ENCODE measurements at places on chromosomes 2 and 18.

DNA sequence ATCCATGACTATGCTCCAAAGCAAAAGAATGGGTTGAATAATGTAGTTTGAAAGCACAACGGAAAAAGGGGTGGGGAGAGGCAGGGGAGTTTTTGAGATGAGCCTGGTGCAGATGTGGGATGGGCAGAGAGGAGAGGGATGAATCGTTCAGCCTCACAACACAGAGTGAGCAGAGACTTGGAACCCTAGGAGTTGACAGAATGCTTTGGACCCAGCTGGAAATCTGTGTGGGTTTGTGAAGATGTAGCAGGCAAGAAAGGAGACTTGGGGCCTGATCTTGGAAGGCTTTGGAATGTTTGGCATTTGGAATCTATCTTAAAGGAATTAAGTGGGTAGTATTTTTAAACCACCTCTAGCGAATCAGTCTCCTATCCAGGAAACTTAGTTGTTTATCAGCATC is 66.0 kb upstream of the KCTD1 start:
- no peak for DNase-seq

DNA sequence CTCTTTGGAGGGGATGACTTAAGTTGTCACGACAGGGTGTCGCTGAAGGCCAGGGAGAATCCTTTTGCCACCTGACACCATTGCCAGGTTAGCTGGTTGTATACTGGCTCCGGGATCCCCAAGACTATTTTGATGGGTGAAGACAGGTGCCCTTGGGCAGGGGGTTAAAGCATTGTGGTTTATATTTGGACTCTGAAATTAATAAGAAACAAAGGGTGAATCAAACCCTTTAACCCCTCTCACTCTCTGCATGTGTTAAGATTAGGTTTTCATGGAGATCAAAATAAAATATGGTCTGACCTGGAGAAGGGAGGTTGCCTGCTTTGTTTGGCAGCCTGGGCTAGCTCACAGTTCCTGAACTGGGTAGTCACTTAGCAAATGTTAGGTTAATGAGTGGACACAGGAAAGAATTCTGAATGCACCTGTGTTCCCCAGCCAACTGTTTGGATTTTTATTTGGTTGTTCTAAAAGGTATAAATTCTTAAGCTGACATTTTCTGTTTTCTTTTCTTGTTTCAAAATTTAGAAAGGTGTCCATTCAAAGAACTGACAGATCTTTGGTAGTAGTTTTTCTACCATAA is 301.7 kb downstream of the KCNS3 start:
- DNase-seq, result no peak

DNA sequence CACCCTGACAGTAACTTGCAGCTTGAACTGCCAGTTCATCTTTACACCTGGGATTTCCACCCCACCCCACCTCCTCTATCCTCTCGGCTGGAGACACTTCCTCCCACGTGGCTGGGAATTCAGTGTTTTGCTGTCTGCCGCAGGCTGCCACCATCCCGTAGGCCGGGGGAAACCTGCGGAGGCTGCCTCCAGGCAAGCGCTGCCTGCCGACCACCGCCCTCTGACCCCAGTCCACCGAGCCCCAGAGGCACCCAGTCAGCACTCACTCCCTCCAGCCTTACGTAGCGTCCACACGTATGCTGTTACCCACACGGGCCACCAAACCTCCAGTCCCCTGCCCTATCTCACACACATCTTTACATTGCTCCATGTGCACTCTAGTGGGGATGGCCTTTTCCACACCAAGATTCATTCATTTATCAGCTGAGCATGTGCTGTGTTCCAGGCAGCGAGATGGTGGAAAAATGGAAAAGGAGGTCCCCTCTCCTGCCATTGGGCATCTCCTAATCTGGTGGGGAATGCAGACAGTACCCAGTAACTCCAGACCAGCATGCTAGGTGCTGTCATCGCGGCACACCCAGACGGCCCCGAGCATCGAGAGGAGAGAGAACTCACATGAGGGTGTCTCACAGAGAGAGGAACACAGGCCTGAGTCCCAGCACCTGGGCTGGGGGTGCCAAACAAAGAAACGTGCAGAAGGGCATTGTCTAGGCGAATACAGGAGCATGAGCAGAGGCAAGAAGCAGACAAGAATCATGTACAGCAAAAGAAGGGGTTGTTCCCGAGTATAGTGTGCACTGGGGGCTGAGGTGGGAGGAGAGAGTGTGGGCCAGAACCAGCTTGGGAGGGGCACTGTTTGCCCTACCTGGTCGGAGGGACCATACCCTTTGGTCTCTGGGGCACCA is 166.9 kb downstream of the SMAD7 start:
- DNase-seq, result no peak

DNA sequence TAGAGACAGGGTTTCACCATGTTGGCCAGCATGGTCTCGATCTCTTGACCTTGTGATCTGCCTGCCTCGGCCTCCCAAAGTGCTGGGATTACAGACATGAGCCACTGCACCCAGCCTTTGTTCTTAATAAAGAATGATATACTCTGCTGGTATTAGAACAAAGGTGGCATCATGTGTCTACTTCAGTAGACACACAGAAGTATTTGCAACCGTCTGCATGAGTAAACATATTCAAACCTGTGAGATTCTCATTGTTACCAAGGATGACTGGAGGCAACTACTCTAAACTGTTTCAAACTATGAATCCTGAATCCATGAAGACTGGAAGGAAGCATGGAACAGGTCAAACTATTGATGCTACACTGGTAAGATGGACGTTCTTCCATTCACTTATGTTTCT is 32.1 kb downstream of the MBD2 start:
- no peak for DNase-seq

GRCh38 chr2:132757676-132758075 is 87.7 kb upstream of the LYPD1 start:
- no peak for DNase-seq

DNA sequence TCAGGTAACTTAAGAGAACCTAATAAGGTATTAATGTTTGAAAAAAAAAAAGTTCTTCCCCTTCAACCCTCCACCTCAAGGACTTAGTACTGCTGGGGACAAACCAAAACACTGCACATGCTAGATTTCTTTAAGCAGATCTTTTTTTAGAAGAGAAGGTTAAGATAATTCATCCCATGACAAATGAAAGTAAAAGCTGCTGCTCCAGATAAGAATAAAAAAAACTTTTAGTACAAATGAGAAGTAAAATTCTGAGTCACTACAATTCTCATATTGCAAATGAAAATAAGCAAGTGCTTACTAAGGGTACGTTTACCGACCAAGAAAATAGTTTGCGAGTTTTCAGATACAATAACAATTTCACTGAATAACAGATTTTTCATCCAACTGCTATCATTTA is 8.9 kb downstream of the STAM2 start:
- no peak for DNase-seq

DNA sequence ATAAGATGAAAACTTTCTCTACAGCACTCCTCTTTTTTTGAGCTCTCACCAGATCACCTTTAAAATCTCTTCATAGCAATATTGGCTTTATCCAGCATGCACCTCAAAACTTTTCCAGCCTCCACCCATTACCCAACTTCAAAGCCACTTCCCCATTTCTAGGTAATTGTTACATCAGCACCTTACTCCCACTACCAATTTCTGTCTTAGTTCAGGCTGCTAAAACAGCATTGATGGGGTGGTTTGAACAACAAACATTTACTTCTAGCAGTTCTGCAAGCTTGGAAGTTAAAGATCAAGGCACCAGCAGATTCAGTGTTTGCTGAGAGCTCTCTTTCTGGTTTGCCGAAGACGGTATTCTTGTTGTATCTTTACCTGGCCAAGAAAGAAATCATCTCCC is 114.0 kb upstream of the SLC39A10 start:
- DNase-seq, result peak; percentile 34

DNA sequence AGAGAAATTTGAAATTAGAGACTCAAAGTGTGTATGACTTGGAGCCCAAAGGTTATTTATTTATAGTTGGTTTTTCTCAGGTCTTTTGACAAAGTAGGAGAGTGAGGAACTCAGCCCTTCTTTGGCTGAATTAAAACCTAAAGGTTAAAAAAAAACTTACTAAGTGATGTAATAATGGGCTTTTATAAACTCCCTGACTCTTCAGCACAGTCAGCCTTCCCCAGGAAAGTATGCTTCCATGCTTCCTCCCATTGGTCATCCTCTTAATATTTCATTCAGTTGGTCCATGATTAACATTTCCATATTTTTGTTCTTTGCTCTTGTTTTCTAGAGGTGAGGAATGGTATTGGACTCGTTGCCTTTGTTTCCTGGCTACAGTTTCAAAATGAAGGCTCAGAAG is 7.2 kb downstream of the ARPC2 start:
- no peak for DNase-seq

- no peak for DNase-seq
Measured at GRCh38 chr2:238924796-238925195, 76.9 kb downstream of the TWIST2 start.

DNA sequence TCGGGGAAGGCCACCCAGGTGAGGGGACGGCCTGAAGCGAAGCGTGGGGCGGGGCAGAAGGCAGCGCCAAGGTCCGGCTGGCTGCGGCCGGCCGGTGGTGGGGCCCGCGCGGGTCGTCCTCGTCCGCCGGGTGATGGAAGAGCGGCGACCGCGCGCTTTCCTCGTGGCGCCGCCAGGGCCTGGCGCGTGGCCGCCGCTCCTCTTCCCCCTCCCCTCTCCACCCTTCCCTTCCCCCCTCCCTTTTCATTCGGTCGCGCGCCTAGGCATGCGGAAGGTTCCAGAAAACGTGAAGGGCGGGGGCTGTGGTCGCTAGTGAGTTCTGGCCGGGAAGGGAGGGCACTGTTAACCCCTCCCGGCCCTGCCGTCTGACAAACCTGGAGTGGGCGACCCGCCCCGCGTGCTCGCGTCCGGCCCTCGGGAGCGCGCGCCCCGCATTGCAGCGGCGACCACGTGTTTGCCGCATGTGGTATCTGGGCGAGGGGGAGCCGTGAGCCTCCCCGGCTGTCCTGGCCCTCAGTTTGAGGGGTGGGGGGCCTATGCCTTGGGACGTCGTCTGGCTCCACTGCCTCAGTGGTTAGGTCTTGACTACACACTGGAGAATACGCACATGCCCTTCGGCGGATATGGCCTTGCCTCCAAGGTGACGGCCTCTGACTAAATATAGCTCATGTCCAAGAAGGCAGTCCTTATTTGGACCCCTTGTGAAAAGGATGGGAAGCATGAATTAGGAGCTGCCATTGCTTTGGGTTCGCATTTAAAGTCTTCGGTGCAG is 579 bp downstream of the MAT2A start:
- DNase-seq, result no peak

DNA sequence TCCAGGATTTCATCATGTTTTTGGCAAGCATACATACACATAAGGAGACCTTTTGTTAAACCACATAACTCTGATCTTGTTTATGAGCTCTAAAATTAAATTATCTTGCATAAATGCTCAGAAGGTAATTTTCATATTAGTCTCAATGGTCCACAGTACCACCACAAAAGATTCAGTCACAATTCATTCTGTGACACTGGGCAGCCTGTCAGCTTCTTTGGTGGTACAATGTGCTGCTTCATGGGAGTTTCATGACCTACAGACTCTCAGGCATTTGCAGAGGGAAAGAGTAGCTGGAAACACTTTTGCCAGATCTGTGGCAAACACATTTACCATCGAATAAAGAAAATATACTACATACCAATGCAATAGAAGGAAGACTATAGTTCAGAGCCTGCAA is 51.3 kb upstream of the ZNF397 start:
- no peak for DNase-seq

DNA sequence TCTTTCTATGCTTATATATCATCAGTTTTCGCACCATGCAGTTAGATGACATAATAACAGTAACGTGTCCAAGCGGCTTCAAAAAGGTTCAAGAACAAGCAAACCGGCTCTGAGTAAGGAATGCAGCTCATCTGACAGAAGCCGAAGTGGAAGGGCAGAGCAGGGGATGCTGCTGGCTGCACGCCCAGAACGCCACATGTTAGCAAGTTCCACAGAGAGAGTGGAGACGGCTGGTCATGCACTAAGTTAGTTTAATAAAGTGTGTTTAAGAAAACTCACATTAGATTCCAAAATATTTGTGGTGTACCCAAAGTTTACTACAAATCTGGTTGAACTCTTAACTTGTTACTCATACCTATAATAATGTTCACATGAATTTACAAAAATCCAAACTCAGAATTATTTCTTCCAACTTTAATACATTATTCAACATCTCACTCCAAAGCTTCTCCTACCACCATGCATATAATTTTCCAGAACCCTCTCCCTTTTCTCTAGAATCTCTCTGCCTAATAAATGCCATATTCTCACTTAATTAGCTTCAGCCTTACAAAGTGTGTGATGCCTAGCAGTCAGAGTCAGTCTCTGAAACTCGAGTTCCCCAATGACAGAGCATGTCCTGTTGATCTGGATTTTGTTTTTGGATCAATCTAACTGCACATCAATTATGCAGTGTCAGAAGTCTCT is 170.0 kb downstream of the DNAH7 start:
- no peak for DNase-seq

- no peak for DNase-seq
Measured at GRCh38 chr2:212124598-212124997, 414.0 kb downstream of the ERBB4 start.

DNA sequence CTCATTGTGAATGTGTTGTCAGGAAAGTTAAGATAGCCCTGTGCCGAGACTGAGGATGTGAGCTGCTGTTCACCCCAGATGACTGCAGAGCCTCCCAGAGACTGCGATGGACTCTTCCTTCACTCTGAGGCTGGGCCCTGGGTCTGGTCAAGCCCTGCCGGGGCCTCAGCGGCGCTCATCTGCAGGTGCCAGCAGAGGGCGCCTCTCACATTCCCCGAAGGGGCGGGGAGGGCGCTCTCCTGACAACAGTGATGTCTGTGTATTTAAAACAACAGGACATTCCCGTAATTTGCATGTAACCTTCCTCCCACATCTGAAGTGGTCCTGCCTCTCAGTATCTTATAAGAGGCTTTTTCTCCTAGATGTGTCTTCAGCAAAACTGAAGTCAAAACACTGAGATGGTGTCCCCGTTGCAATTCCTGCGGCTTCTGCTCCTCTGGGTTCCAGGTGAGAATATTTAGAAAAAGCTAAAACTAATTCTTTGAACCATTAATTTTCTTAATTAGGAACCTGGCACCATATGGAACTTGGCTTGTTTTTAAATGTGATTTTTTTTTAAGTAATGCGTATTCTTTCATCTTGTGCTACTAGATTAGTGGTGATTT is 1377.9 kb downstream of the RPIA start:
- no peak for DNase-seq

GRCh38 chr2:130796290-130796689 is 40.4 kb upstream of the ARHGEF4 start:
- no peak for DNase-seq

GRCh38 chr2:32900246-32900973 is 46.3 kb upstream of the LTBP1 start:
- no peak for DNase-seq

DNA sequence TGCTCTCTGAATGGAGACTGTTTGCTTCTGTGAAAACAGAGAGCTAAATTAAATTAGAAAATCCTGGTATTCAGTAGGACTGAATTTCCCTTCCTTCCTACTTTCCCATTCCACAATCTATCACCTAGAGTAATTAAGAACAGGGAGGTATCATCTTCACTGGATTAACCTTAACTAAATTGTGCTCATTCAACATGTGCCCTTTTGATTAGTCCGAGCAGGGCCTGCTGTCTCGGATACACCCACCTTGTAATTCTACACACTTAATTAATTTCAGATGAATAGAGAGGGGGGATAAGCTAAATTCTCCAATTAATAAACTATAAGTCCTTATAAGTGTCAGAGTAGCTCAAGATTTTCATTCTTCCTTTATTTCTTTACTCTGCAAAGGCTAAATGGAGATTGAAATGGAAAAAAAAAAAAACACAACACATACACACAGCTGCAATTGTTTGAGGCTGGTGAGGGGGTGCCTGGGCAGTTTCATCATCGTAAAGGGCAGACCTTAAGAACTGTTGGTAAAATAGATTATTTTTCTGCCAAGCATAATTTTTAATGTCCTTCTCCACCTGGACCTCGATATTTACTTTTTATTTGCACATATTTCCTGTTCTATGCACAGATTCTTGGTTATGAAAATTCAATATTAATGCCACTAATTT is 157.1 kb upstream of the SIX2 start:
- DNase-seq, result no peak

Measured in SIG-M5 (cell line).